ENCODE measurements at places on chromosomes 1 and 21.

- no peak for DNase-seq
Measured at GRCh38 chr1:96358057-96358456, 363.5 kb upstream of the PTBP2 start.

DNA sequence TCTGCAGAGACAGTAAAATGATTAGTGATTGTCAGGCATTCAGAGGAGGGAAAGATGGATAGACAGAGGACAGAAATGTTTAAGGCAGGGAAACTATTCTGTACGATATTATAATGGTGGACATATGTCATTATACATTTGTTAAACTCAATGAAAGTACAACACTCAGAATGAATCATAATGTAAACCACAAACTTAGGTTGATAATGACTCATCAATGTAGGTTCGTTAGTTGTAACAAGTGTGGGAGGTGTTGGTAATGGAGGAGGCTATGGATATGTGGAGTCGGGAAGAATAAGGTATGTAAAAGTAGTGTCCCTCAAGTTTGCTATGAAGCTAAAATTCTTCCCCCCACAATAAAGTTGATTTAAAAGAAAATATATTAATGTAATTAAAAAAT lies 455.0 kb downstream of the BRINP3 start:
- DNase-seq: no peak

GRCh38 chr1:108880850-108881249 lies 4.1 kb downstream of the GPSM2 start:
- no peak for DNase-seq

- no peak for DNase-seq
Measured at GRCh38 chr1:87642581-87643221, 314.0 kb downstream of the LMO4 start.

DNA sequence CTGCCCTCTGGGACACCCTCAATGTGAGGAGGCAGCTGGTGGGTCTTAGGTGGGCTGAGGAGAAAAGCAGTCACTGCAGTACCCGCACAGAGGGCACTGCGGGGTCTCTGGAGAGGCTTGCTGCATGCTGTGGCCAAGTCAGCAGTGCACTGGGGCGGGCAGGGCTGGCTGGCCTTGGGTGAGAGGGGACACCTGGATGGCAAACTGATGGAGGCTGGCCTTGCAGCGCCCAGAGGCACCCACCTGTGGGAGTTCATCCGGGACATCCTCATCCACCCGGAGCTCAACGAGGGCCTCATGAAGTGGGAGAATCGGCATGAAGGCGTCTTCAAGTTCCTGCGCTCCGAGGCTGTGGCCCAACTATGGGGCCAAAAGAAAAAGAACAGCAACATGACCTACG lies 3.2 kb downstream of the ELF3 start:
- DNase-seq: no peak

Measured in omental fat pad (tissue), 4 donors.